Stimulated activated CD8-positive, alpha-beta memory T cell treated with anti-CD3 and anti-CD28 coated beads, Interleukin-2, amount 100 ng/mL, for 1 hour (primary cell): ENCODE measurements at places on chromosomes 2 and 18.
A peak's percentile ranks its signal among the peaks of the same experiment; 100 is the strongest.

- DNase-seq, result peak; percentile 12
Observed at GRCh38 chr2:157596992-157597681, 31.5 kb downstream of the ACVR1C start.

GRCh38 chr2:151028691-151029176 is 232.9 kb downstream of the RBM43 start:
- DNase-seq, result no peak

- DNase-seq, result no peak
Observed at GRCh38 chr2:32124660-32125059, 41.0 kb upstream of the SLC30A6 start.

GRCh38 chr18:23143815-23144261 is 8.6 kb downstream of the CABLES1 start:
- no peak for DNase-seq

- no peak for DNase-seq
Observed at GRCh38 chr2:144441711-144442141, 78.2 kb downstream of the ZEB2 start.

- DNase-seq, result no peak
Observed at GRCh38 chr2:68172990-68173700, 15.5 kb downstream of the PNO1 start.
